ENCODE measurements at places on chromosomes 12 and 14.

DNA sequence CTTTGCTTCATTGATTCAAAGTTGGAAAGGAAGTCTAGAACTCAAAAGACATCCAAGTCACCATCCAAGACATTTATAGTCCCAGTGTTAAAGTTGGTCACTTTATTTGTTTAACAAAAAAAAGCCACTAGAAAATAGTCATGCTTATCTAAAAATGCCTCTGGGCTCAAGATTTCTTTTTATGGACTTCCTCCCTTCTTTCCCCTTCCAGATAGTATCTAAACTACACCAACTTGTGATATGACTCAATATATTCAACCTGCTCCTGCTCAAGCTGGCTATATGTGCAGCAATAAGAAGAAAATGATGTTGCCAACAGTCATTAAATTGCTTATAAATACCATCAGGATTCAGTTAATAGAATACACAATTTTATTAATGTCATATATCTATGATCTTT is 1177.1 kb downstream of the FLRT2 start:
- DNase-seq: no peak

GRCh38 chr12:82008251-82008650 is 249.1 kb upstream of the PPFIA2 start:
- no peak for DNase-seq

DNA sequence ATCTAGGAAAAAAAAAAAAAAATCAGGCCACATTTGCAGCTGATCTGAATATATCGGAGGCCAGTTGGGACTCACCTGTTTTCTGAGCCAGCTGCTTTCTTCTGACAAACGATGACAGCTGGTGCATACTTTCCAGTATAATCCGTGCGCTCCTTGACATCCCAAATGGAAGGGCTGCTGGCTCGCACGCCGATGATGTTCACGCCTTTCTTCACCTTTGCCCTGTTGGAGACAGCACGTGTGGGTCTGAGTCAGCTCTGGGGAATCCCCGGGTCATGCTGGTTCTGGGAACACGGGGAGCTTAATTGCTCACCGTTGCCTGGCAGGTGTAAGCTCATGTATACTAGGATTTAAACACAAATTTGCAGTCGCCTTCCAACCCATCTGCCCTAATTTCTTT is 372.8 kb downstream of the TMEM132D start:
- no peak for DNase-seq

DNA sequence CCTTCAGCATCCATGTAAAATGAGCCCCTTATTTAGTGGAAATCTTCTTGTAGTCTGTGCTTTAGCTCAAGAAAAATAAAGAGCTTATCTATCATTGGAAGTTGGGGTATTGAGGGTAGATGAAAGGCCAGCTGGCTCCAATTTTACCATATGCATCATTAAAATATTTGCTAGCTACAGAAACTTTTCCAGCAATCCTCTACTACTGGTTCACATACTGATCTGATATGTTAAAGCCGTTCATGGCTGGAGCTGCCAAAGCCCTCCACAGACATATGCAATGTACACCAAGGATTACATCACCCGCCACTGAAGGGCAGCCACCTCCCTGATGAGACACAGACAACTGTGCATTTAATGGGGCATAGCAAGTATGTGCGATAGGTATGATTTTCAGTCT is 1205.3 kb downstream of the GALC start:
- no peak for DNase-seq

DNA sequence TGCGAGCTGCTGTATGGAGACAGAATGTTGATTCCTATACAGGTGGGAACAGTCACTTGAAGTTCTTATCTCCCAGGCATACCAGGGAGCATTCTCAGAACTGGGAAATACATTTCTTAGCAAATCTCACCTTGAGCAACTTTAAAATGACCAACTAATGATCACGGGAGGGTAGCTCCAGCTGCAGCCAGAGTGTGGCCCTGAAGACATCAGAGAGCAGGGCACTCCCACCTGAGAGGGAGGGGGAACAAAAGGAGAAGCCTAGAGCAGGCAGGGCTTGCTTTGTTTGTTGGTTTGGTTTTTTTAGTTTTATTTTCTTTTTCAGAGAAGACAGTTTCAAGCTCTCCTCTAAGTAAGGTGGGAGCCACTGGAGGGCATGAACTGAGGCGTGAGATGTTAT is 101.1 kb downstream of the OTX2 start:
- DNase-seq: no peak

GRCh38 chr14:104321088-104321801 is 182.9 kb downstream of the KIF26A start:
- DNase-seq: no peak
